ENCODE measurements at places on chromosomes 13 and 19.

DNA sequence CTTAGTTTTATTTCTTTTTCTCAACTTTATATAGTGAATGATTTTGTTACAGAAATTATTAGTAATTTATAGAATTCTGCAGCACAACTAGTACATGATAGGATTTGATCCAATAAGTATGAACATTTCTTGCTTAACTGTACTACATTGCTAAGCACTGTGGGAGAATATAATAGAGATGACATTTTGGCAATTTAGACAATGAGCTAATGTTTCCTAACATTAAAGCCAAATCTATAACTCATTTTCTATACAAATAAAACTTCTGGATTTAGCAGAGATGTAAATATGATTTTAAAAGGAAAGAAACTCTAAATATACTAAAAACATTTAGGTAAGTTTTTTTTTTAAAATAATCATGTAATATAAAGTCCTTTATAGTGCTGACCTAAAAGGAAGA is 87.3 kb downstream of the FNDC3A start:
- DNase-seq, result no peak

DNA sequence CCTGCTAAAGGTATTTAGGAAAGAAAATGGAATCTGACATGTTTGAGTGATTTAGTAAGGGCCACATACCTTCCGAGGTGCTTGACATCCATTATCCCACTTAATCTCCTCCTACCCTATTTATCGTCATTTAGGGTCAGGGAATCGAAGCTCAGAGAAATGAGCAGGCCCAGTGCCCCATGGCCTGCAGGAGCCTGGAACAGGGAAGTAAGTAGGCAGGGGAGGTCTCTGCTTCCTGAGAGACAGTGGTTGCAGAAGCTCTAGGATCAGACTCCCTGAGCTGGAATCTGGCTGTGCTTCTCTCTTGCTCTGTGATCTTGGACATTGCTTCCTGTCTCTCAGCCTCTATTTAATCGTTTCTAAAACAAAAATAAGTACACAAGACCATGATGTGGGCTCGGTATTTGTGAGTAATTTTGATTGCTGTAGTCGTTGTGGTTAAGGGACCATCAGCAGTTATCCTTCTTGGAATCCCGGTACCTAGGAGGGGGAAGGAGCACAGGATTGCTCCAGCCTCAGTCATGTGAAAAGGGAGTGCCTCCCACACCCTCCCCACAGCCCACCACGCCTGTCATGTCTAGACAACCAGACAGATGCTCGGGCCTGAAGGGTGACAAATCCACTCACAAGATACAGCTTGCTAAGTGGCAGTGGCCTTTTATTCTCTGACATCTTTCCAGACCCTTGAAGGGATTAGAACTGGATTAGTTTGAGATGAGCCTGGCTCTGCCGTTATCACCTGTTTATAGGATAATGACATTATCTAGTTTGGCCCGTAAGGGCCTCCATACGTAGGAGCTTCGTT is 169.2 kb upstream of the TSHZ3 start:
- DNase-seq, result no peak

DNA sequence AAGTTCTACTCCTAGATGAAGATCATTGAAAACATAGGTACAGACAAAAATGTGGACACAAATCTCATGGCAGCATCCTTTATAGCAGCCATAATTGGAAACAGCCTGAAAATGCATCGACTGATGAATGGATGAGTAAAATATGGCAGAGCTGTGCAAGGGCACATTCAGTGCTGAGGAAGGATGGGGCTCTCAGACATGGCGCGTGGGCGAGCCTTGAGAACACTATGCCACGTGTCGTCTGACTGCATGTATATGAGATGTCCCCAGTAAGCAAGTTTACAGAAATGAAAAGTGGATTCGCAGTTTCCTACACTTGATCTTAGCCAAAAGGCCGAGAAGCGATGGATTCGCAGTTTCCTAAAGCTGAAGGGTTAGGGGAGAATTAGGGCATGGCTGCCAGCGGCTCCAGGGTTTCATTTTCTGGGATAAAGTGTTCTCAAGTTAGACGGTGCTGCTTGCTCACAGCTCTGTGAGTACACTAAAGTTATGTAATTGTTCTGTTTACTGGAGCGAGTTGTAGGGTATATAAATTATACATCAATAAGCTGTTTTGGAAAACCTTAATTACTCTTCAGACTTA is 78.0 kb downstream of the RAB20 start:
- DNase-seq, result no peak

- no peak for DNase-seq
These were observed 205.9 kb upstream of the MIR17HG start for GRCh38 chr13:91141543-91142061.

- DNase-seq, result no peak
These were observed 110.4 kb upstream of the MBNL2 start for GRCh38 chr13:97111756-97112155.

DNA sequence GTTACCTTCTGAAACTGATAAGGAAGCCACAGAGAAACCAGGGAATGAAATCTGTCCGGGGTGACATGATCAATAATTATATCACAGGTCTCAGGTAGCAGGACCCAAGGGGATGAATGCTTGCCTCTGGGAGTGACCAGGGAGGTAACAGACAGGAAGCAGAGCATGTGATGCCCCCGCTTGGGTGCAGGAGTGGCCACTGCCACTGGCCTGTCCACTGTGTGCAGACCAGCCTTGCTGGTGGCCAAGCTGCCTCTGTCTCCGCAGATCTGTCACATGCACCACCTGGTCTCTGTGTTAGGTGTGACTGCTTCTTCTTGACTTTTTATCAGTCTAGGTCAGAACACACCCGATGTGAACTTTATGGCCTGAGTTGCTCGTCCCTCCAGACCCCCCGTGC is 71.8 kb downstream of the PEPD start:
- DNase-seq, result no peak

GRCh38 chr19:54203151-54203611 is 2.5 kb downstream of the RPS9 start:
- DNase-seq, result no peak

GRCh38 chr13:24267801-24268200 is 41.6 kb upstream of the C1QTNF9 start:
- DNase-seq, result no peak

GRCh38 chr13:61187471-61187870 is 228.2 kb downstream of the PCDH20 start:
- no peak for DNase-seq

- DNase-seq, result peak; percentile 17
These were observed 10.6 kb downstream of the NANOS3 start for GRCh38 chr19:13887517-13887916.

DNA sequence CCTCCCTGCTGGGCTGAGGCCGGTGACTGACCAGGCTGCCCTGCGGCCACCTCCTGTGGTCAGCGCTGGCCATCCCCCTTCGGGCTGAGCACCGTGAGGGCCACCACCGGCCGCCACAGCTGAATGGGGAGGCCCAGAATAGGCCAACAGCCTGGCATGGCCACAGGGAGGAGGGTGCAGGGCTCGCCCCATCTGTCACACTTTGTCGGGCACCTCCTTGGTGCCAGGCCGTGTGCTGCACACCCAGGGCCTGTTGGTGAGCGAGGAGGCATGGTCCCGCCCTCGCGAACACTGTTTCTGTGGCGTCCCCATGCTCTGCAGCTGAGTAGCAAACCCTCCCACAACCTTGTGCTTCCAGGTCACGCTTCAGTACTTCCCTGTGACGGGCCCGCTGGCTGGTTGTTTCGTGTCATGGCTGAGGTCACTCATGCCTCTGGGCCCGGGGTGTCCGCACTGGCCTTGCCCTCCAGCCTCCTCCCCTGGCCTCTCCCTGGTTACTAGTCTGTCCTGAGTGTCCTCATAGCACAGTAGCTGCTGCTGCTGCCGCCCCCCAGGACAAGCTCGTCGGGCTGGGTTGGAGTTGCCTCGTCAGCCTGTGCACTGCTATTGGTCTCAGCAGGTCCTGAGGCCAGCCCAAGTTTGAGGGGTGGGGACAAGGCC is 15.2 kb downstream of the EPN1 start:
- DNase-seq, result no peak

GRCh38 chr19:38303517-38304351 is at the start of gene C19orf33:
Gene C19orf33 (plus strand): TSS chr19:38304251. CDS start chr19:38304262, 11 bp downstream.
- no peak for DNase-seq

DNA sequence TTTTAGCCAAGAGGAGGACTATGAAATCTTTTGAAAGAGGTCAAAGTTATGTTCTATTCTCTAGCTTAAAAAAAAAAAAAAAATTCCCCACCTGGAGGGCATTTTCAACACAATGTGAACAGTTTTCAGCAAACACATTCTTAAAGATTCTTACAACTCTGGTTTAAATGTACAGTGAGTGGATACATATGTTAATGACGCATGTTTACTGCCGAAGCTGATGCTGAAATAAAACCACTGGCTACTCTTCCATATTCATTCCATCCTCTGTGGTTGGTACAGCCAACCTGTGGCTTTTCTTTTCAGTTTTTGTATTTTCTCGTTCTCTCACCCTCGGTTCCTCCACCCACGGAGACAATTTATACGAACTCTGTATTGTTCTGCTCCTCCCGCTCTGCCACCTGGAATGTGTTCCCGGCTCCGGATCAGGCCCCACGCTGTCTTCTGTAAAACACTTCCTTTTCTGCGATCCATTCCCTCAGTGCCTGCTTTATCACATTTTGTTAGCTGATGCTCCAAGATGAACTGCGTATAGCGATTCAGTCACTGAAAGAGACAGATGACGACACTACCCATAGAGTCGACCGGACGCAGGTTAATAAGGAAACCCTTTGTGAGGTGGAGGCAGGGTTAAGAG is 466.4 kb upstream of the ARGLU1 start:
- no peak for DNase-seq

- no peak for DNase-seq
These were observed 225.9 kb downstream of the OLFM4 start for GRCh38 chr13:53254500-53254899.

- DNase-seq, result no peak
These were observed 40.0 kb upstream of the CBY2 start for GRCh38 chr13:45662162-45662561.

- no peak for DNase-seq
These were observed 2.4 kb upstream of the URI1 start for GRCh38 chr19:29939628-29940027.

- peak; percentile 34 for DNase-seq
These were observed 12.8 kb downstream of the FUT6 start for GRCh38 chr19:5826531-5827341.
